ENCODE measurements at places on chromosomes 6 and 20.

DNA sequence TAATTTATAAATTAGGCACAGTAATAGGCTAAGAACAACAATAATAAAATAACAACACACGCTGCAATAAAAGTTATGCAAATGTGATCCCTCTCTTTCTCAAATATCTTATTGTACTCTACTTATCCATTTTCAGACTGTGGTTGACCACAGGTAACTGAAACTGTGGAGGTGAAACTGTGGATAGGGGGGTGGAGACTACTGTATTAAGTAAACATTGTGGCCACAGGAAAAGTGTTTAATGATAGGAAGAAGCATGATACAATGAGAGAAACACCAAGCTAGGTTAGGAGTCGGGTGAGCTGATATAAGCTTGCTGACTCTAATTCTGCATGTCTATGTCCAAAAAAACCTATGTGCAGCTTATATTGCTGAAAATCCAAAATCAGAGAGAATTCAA lies 23.0 kb downstream of the NHLRC1 start:
- DNase-seq = no peak

GRCh38 chr6:118755941-118756646 lies 104.7 kb upstream of the CEP85L start:
- DNase-seq = no peak

GRCh38 chr6:35368038-35368887 lies 25.9 kb downstream of the PPARD start:
- no peak for DNase-seq

GRCh38 chr6:119322034-119322433 lies 27.5 kb downstream of the MAN1A1 start:
- DNase-seq = no peak

GRCh38 chr20:40632346-40632976 lies 56.6 kb downstream of the MAFB start:
- no peak for DNase-seq

GRCh38 chr6:146357578-146358430 lies 185.8 kb upstream of the RAB32 start:
- DNase-seq = no peak

- no peak for DNase-seq
Measured at GRCh38 chr6:37696841-37697662, 631 bp downstream of the MDGA1 start.

DNA sequence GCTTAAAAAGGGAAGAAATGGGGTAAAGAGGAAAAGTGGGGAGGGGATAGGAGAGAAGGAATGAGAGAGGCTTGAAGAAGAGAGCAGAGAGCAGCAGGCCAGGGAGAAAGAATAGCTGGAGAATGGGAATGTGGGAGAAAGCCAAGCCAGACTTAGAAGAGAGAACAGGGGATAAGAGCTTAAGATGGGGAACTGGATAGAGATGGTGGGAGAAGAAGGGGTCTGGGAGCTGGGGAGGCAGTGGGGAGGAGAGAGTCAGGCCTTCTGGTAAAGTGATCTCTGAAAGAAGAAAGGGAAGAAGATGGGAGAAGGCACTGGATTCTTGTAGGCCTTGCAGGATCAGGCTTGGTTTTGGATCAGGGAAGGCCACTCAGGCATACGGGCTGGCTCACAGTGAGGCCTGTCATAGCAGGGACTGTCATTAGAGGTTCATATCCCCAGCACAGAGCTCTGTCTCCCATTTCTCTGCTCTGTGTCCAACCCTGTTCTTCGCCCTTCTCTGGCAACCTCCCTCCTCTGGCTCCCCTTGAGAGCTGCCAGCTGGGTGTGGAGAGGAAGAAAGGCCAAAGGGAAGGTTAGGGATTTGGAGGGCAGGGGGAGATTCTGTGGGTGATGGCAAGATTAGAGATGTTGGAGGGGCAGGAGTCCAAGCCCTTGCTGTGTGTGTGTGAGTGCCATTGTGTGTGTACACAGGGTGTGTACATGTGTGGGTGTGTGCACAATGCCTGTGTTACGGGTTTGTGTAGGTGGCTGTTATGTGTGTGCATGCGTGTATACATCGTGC lies 9.3 kb downstream of the SYNGAP1 start:
- DNase-seq = no peak

- DNase-seq = no peak
Measured at GRCh38 chr20:13809373-13809772, 24.5 kb downstream of the NDUFAF5 start.

GRCh38 chr6:115945306-115945705 lies 115.4 kb downstream of the FRK start:
- DNase-seq = no peak

- DNase-seq = no peak
Measured at GRCh38 chr6:134168590-134169208, 116.3 kb upstream of the SLC2A12 start.

DNA sequence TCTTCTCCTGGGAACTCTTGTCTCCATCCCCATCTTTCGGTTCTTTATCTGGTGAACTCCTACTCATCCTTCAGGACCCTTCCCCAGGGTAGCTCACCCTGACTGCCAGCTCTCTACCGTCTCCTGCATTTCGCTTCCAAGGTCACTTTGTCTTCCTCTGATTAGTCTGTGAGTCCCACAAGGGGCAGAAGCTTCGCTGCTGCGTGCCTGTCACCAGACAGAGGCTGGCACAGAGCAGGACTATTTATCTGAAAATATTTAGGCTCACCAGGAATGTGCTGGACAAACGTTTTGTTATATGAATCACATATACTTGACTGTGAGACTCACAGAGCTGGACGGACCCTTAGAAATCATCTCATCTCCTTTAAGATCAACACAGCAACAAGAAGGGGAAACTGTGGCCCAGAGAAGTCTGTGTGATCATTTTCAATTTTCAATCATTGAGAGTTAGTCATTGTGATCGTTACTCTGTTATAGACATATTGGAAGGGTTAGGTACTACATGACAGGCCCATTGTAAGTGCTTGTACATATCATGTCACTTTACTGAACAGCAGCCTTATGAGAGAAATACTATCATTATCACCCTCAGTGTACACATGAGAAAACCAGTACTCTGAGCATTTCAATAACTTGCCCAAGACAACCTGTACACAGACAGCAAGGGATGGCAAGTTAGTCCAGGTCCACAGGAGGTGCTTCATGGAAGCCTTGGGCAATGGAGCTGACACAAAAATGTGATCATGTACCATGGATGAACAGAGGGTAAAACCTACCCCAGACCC lies 51.4 kb downstream of the JPH2 start:
- DNase-seq = no peak
